ENCODE measurements at places on chromosomes 7 and 10. TPM values are rescaled to one million over a fixed set of nuclear protein-coding genes. Genes with fewer than 3 reads are reported as not detected.

FAM20C gene
- total RNA-seq, result 0.29 TPM

JCAD gene
- total RNA-seq, result 0.12 TPM

VAX1 gene
- not detected for total RNA-seq

PON3 gene
- not detected for total RNA-seq

SEMA3E gene
- not detected for total RNA-seq

TCERG1L gene
- not detected for total RNA-seq

SEMA3C gene
- not detected for total RNA-seq

RNLS gene
- total RNA-seq, result 1.8 TPM

PLA2G12B gene
- total RNA-seq, result not detected

All from activated CD4-positive, alpha-beta T cell treated with anti-CD3 and anti-CD28 coated beads, Interleukin-2, amount 10 ng/mL, durations not matched to agents 7 days and 5 days (primary cell).